WTC11 (cell line): ENCODE measurements at places on chromosomes 6 and 20. TPM values are rescaled to one million over a fixed set of nuclear protein-coding genes. Genes with fewer than 3 reads are reported as not detected.

Gene EYA4
- 0.14 to 0.32 TPM (median 0.24 TPM) in 3 replicates for total RNA-seq

GRCh38 chr20:45919542-45920399 lies 7.8 kb upstream of the PLTP start:
- no peak for DNase-seq
- peaks cover 7% of the 10 kb centered on the region; the same call in 1 of the 2 replicates for H3K4me1 ChIP-seq
- no peak overlapping the region for H3K4me3 ChIP-seq

- H3K27ac ChIP-seq, result peak overlapping the region; percentile 58
- DNase-seq, result no peak
- peaks cover 10% of the 10 kb centered on the region for H3K4me1 ChIP-seq
- H3K4me3 ChIP-seq, result no peak overlapping the region
- H3K36me3 ChIP-seq, result no peaks in the 10 kb centered on the region
These were observed 89.1 kb downstream of the PREX1 start for GRCh38 chr20:48738399-48739304.

- H3K27ac ChIP-seq, result no peak overlapping the region
- H3K27me3 ChIP-seq, result no peaks in the 10 kb centered on the region
- H3K36me3 ChIP-seq, result no peaks in the 10 kb centered on the region
- DNase-seq, result no peak
These were observed 20.7 kb downstream of the CRYBG1 start for GRCh38 chr6:106381223-106381622.

GRCh38 chr20:10216146-10216791 lies 2.4 kb upstream of the SNAP25 start:
- H3K27me3 ChIP-seq, result peaks cover 43% of the 10 kb centered on the region
- DNase-seq, result no peak
- H3K27ac ChIP-seq, result no peak overlapping the region
- peak overlapping the region; percentile 87 for H3K4me3 ChIP-seq
- H3K4me1 ChIP-seq, result peaks cover 15% of the 10 kb centered on the region

GRCh38 chr6:39769012-39769411 lies 23.2 kb upstream of the DAAM2 start:
- no peak for DNase-seq
- no peaks in the 10 kb centered on the region; the same call in 1 of the 2 replicates for H3K27me3 ChIP-seq
- no peaks in the 10 kb centered on the region for H3K4me1 ChIP-seq
- no peak overlapping the region for H3K4me3 ChIP-seq
- no peak overlapping the region for H3K27ac ChIP-seq
- no peaks in the 10 kb centered on the region for H3K36me3 ChIP-seq

DNA sequence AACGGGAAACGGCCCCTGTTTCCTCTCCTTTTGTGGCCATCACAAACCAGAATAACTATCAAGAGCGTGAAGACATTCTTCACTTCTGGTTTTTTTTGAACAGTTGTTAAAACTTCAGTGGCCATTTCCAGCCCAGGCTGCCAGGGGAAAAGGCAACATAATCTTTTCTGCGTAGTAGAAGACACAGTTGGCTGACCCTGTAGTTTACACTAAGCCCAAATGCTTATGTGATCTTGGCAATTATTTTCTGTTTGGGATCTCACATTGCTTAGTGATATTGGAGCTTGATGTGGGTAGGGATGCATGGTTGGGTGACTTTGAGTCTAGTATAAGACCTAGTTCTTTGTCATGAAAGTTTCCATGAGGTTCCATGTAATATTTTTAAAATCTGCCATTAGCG lies 449.4 kb upstream of the CDH4 start:
- no peak overlapping the region for H3K27ac ChIP-seq
- DNase-seq, result no peak
- H3K4me3 ChIP-seq, result no peak overlapping the region
- peaks cover 30% of the 10 kb centered on the region for H3K36me3 ChIP-seq

Gene HECA
- 8.1 to 9.4 TPM (median 8.1 TPM) in 3 replicates for total RNA-seq

Gene ELOVL2
- 1.0 to 2.0 TPM (median 1.1 TPM) in 3 replicates for total RNA-seq

Gene TMEM200A
- 10.4 to 11.2 TPM (median 11.0 TPM) in 3 replicates for total RNA-seq

Gene CNKSR3
- total RNA-seq, result 3.9 to 5.7 TPM (median 4.0 TPM) in 3 replicates

GRCh38 chr6:106512968-106513574 lies 116.2 kb downstream of the RTN4IP1 start:
- peak overlapping the region; percentile 59 for H3K4me3 ChIP-seq
- no peaks in the 10 kb centered on the region for H3K36me3 ChIP-seq
- H3K27me3 ChIP-seq, result peaks cover 65% of the 10 kb centered on the region
- DNase-seq, result no peak
- no peak overlapping the region for H3K27ac ChIP-seq

Gene BNIP5
- 0.05 TPM in 1 of 3 replicates, not detected in the others for total RNA-seq

GRCh38 chr20:64095927-64096326 lies 11.4 kb downstream of the NPBWR2 start:
- peaks cover 6% of the 10 kb centered on the region for H3K36me3 ChIP-seq
- no peak overlapping the region for H3K27ac ChIP-seq
- H3K27me3 ChIP-seq, result 0 out of 2 replicates have a peak, but pooled peaks cover 6% of the 10 kb centered on the region

GRCh38 chr6:50381099-50381415 lies 331.3 kb upstream of the DEFB112 start:
- no peaks in the 10 kb centered on the region for H3K27me3 ChIP-seq
- peak; percentile 59 for DNase-seq
- no peaks in the 10 kb centered on the region for H3K36me3 ChIP-seq
- no peaks in the 10 kb centered on the region for H3K4me1 ChIP-seq
- H3K27ac ChIP-seq, result no peak overlapping the region
